RPMI7951 (cell line): ENCODE measurements at places on chromosomes 7 and 10.

DNA sequence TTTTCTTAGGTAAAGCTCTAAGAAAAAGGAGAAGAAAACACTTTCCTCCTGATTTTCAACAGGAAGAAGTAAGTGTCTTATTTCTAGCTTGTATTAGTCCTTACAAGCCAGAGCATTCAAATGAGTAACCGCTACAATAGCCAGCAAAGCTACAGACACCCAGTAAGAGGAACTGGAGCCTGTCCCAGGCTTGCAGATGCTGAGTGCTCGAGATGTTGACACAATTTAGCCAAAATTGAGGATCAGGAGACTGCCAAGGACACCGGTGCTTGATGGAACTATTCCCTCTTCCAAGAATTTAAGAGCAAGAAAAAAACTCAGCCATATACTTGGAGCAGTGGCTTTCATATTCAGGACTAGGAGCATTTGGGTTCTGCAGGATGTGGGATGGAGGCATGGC, 149.3 kb upstream of the DPP6 start:
- DNase-seq, result no peak

DNA sequence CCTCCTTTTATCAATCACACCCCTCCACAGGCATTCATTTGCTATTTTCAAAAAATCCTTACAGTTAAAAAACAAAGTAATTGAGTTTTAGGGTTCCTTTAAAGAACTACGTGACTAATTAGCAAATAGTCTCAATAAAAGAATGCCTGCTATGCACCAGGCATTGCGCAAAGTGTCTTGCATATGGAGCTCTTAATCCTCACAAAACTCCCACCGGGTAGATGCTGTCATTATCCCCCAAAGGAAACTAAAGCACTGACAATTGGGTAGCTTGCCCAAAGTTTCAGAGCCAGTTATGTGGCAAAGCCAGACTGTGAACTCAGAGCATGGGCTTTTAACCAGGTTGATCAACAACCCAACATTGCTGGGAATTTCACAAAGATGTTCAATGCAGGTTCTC, 305.7 kb downstream of the ELMO1 start:
- DNase-seq, result no peak

DNA sequence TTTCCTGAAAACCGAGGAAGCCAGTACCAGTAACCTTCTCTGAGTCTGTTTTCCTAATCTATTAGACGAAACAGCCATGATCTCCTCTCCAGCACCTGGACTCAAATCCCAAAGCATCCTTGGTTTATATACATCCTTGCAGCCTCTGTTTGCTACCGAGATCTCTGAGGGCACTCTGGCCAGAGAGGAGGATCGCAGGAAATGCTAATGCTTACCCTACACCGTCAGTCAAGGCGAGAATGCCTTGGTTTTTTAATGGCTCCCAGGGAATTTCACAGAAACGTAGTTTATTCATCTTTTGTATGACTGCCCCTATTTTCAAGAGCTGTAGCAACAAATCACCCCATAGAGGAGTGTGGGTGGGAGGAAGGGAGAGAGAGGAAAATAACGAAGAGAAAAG, 91.5 kb upstream of the CALN1 start:
- DNase-seq, result no peak

DNA sequence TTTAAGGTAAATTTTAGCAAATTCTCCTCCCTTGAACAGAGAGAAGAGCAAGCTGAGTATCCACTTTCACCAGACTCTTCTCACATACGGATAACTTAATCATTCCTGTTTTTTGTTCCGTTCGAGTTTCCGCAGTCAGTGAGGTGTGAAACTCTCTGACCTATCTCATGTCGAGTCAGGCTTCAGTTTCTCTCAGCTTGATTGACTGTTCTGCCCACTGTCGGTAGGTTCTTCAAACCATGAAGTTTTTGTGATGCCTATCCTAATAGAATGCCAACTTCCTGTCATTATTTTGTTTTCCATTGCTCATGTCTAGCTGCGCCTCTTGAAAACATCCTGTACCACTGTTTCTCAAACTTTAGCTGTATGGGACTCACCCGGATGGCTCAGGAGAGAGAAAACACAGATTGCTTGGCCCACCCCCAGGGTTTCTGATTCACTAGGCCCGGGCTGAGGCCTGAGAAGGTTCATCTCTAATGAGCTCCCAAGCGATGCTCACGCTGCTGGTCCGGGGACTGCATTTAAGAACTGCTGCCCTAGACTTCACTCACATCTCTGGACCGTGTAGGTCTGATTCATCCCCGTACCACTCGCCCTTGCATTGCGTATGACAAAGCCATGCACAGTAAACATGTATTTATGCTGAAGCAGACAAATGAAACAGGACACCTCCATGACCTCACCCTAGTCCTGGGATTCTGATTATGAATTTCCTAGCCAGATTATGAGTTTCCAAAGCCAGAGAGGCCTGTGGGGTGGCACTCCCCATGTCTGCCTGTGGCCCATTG, 208.4 kb upstream of the AGK start:
- DNase-seq, result no peak

DNA sequence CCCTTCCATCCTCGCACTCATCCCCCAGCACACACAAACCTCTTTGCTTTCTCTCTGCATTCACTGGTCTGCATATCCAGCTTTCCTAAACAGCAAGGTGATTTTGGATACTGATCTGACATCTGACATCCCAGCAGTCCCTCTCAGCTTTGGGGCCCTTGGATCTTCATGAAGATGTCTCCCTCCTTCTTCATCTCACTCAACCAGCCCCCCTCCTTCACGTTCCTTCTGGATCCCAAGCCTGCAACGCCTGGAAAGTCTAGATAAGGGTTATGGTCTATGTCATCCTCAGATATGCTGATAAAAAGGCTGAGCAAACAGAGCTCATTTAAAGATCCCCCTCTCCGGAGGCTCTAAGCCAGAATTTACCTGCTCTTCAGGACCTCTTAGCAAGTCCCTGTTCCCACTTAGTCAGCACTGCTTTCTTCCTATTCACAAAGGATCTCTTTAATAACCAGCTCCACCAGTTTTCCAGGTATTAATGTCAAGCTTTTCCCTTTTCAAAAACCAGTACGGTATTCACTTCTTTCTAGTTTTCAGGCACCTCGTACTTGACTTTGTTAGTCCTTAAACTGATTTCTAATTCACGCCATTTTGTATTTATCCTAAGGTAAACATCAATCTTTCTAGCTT, 38.9 kb downstream of the CREB3L2 start:
- DNase-seq, result no peak
